ENCODE measurements at places on chromosomes 6 and 20.

DNA sequence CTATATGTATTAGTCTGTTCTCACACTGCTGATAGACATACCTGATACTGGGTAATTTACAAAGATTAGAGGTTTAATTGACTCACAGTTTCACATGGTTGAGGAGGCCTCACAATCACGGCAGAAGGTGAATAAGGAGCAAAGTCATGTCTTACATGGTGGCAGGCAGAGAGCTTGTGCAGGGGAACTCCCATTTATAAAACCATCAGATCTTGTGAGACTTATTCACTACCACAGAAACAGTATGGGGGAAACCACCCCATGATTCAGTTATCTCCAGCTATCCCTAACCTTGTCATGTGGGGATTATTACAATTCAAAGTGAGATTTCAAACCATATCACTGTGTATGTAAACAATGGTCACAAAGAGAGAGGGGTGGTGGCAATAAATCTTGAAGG is 6.6 kb downstream of the CST8 start:
- DNase-seq = no peak

GRCh38 chr6:75791881-75792280 is 42.8 kb downstream of the MYO6 start:
- no peak for DNase-seq

GRCh38 chr6:150395388-150396009 is 26.7 kb downstream of the IYD start:
- DNase-seq = peak; percentile 41

- no peak for DNase-seq
Observed at GRCh38 chr20:17710379-17711266, 10.9 kb downstream of the BANF2 start.

DNA sequence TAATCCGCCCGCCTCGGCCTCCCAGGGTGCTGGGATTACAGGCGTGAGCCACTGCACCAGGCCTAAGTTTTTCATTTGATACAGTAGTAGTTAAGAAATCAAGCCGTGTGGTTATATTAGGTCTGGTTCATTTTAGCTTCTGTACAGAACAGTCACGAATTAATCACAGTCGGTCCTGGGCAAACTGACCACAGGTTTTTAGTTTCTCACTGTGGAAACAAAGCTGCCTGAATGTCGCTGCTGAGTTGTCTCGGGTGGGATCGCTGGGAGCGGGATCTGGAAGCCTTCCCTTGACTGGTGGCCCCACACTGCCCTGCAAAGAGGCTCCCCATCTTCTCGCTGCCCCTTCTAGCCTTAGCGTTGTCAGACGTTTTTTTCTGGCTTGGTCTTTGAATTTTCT is 18.6 kb downstream of the UCKL1 start:
- no peak for DNase-seq

- no peak for DNase-seq
Observed at GRCh38 chr20:45176526-45177267, 2.0 kb downstream of the PI3 start.

DNA sequence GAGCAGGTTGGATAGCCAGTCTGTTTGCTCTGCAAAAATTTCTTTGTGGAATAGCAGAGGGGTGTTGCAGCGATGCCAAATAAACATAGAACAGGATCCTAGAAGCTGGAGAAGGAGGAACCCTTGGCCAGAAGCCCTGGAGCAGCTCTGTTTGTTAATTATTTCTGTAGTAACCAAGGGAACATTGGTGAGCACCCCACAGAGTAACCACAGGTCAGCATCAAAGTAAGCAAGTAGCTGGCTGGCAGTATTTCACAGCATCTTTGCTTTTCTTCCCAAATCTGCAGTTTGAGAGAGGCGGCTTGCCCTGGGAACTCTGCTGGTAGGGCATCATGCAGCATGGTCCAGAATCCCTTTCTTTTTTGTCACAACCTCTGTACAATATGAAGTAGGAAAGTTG is 12.7 kb upstream of the APMAP start:
- DNase-seq = no peak

- DNase-seq = no peak
Observed at GRCh38 chr6:167998215-167998614, 744 bp downstream of the KIF25 start.

DNA sequence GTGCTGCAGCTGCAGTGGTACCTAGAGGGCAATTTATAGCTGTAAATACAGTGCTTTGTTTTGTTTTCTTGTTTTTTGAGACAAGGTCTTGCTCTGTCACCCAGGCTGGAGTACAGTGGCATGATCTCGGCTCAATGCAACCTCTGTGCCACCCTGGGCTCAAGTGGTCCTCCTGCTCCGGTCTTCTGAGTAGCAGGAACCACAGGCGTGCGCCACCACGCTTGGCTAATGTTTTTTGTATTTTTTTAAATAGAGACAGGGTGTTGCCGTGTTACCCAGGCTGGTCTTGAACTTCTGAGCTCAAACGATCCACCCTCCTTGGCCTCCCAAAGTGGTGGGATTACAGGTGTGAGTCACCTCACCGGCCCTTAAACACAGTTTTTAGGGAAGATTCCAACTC is 26.8 kb downstream of the CHRNA4 start:
- no peak for DNase-seq

GRCh38 chr6:33407132-33407718 is 3.6 kb upstream of the PHF1 start:
- DNase-seq = no peak

DNA sequence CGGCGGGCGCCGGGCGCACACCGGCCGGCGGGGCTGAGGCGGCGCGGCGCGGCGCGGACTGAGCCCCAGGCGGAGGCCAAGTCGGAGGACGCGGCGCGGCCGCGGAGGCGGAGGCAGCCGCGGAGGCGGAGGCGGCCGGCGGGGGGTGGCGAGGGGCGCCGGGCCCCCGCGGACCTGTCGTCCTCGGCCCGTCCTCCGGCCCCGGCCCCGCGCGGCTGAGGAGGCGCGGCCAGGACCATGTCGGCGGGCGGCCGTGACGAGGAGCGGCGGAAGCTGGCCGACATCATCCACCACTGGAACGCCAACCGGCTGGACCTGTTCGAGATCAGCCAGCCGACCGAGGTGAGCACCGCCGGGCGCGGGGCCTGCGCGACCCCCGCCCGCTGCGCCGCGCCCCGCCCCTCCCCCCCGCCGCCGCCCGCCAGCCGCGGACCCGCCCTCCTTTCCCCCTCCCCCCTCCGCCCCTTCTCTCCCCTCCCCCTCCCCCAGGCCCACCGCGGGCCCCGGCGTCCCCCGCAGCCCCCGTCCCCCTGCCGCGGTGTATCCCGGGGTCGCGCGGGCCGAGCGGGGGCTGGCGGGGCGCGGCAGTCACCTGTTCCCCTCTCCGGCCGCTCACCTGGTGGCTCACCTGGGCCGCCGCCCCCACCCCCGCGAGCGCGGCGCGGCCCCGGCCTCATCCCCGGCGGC is at the start of gene AFDN:
Gene AFDN (plus strand): TSS at position 16 of the 687 bp plus-strand sequence. CDS start 222 bp downstream, at position 238.
- peak; percentile 43 for DNase-seq

DNA sequence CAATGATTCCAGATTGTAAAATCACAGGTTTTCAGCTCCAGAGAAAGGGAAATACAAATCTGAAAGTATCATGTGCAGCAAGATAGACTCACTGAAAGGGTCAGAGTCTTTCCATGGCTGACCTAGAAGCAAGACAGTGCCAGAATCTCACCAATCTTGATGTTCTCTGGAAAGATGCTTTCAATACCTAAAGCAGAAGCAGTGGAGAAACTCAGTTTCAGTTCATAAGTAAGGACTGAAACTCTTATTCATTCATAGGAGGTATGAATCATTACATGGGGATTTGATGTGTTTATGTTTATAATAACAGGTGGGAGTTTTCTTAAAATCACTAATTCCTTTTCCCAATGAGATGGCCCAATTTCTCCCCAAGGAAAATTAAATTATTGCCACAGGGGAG is 42.5 kb downstream of the SLC2A12 start:
- DNase-seq = no peak

- DNase-seq = no peak
Observed at GRCh38 chr20:39298121-39298520, 336.0 kb downstream of the DHX35 start.

GRCh38 chr20:18879262-18879661 is 65.7 kb downstream of the SCP2D1 start:
- DNase-seq = no peak

DNA sequence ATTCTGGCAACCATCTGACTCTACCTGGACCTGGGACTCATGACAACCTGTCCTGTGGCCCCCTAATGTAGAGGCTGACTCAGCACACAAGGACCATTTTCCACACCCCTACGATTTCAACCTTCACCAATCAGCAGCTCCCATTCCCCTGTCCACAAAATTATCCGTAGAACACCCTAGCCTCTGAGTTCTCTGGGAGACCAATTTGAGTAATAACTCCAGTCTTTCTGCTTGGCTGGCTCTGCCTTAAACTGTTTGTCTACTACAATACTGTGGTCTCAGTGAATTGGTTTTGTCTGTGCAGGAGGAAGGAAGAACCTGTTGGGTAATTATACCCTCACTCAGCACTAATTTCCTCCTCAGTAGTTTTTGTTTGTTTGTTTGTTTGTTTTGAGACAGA is 99.3 kb upstream of the MRPS10 start:
- DNase-seq = no peak

DNA sequence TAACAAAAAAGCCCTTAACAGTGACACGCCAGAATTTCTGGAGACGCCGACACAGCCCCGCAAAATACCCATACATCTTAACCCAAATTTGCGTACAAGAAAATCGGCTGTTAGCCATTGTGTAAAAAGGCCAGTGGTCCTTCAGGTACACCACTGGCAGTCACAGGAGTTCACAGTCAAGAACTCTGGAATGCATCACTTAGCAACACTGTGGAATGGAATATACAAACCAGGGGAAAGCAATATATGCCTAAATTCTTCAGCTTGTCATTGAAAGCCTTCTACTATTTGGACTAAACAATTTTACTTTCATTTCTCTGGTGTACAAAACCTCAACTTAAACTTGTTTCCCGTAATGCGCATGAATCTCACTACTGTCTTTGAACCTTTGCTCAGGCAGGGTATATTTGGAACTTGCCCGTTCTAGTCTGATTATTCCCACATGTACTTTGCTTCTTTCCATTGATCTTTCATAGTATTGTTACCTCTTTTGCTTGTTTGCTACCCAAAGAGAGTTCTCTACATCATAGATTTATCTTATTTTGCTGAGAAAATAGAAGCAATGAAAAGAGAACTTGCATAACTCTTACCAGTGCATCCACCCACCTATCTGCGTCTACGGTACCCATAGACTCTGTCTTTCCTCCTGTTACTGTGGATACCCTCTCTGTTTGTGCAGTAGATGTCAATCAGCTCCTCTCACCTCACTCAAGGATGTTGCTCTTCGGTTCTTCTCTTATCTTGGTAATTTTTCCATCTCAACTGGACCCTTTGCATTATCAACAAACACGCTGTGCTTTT is at the start of gene ARMH2:
Gene ARMH2 (minus strand): TSS at position 178 of the 801 bp plus-strand sequence. CDS start 60 bp downstream, at position 118.
- DNase-seq = no peak

- DNase-seq = no peak
Observed at GRCh38 chr20:51460569-51461265, 81.8 kb downstream of the NFATC2 start.

- no peak for DNase-seq
Observed at GRCh38 chr20:14491436-14491835, 154.0 kb upstream of the FLRT3 start.

- DNase-seq = no peak
Observed at GRCh38 chr20:58147628-58148370, 80.7 kb downstream of the ANKRD60 start.

- no peak for DNase-seq
Observed at GRCh38 chr6:170483413-170483812, 69.7 kb downstream of the PSMB1 start.

Data from stimulated activated CD8-positive, alpha-beta memory T cell treated with anti-CD3 and anti-CD28 coated beads, Interleukin-4, amount 100 ng/mL, for 48 hours (primary cell).